Bronchial smooth muscle cell (primary cell): ENCODE measurements at places on chromosomes 16 and 17. TPM values are rescaled to one million over a fixed set of nuclear protein-coding genes. Genes with fewer than 3 reads are reported as not detected.

DDX52 gene
- 13.4 and 14.4 TPM in 2 replicates for total RNA-seq

EPX gene
- not detected in 2 replicates for total RNA-seq

C16orf78 gene
- total RNA-seq: not detected in 2 replicates

GFER gene
- total RNA-seq: 8.4 and 10.6 TPM in 2 replicates

VTN gene
- total RNA-seq: 0.09 TPM in 1 of 2 replicates, not detected in the other

SPNS3 gene
- not detected in 2 replicates for total RNA-seq
